Fibroblast of upper back skin (primary cell): ENCODE measurements at places on chromosomes 6 and 20.

DNA sequence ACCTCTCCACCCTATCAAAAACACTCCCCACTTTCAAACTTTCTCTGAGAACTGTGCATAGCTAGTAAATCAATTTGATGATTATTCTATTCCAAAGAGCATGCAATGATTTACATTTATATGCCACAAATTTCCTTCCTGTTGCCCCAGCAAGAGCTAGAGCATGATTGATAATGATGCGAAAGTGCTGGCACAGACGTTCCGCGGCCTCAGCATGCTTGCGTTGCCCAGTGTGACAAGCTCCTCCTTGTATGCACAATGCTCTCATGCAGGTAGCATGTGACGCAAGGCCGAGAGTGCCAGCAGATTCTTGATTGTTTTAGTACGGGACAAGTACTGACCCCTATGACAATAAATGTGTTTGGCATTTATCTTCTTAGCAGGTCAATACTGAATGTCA is 696.3 kb upstream of the SLC35B3 start:
- no peak for DNase-seq

DNA sequence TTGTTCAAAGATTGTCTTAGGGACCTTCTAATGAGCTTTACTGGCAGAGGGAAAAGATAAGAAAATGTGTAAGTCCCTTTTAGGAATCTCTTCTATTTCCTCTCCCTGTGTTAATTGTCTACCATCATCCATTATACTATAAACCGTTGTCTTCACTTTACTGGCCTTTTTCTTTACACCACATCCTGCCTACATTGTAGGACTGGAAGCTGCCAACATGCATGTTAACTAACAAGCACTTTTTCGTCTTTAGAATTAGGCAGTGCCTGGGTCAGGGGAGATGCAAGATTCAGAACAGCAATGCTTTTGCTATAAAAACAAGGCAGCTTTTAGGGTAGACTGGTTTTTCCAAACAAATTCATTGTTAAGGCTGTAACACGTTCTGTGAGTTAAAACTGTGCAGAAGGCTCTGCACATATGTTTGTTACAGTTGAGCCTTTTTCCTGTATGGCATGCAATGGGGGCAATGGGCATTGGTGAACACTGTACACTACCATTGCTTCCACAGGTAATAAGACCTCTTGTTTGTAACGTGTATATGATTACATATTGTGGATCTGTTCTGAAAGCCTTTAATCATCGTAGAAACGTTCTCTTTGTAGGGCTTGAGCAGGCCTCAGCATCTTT is 10.9 kb upstream of the PKIG start:
- peak; percentile 55 for DNase-seq

DNA sequence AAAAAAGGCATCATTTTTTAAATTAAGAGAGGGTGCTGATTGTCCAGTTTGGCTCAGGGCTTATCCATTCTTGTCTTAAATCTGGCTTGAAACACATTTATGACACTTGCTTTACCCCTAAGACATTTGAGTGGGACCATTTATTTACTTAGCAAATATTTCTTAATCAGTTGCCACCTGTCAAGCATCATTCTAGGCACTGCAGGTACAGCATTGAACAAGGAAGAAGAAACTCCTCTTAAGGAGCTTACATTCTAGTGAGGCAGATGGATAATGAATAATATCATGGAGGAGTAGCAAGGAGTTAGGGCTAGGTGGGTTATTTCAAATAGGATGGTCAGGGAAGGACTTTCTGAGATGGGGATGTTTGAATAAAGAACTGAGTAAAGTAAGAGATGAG is 189.8 kb downstream of the UTRN start:
- DNase-seq, result no peak

- no peak for DNase-seq
Observed at GRCh38 chr6:150929416-150929815, 63.9 kb downstream of the MTHFD1L start.

- DNase-seq, result peak; percentile 73
Observed at GRCh38 chr6:43723737-43724295, 36.2 kb upstream of the MRPS18A start.

DNA sequence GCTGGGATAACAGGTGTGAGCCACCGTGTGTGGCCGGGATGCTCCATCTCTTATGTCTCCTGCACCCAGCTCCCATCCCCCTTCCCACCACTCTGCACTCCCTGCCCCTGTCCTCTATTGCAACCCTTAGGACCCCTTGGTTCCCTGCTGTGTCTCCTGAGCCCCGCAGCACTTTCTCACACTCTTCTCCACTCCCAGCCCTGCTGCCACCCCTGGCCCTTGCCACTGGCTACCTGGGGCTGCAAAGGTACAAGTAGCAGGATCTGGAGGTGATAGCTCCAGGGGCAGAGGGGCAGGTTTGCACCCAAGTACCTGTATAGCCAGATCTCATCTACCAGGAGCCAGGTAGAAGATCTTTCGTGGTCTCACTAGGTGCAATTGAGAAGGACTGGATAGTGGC is 6.6 kb upstream of the CPXM1 start:
- no peak for DNase-seq

DNA sequence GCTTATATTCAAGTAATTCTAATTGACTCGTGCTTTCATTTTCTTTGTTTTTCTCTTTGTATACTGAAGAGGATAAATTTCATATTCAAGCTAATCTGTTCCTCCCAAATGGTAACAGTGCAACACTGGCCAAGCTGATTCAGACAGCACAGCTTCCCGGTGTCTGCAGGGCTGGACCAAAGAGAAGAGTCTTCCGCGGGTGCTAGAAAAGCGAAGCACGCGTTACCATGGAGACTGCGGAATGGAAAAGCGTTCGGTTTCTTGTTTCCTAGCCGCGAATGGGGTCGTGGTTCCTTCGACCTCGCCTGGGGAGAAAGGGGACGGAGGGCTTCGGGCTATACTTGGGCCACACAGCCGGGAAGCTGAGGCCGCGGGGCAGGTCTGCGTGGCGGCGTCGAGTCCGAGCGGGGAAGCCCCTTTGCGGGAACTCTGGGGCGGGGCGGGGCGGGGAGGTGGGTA is 6.2 kb upstream of the ZNF311 start:
- DNase-seq, result peak; percentile 64

- DNase-seq, result no peak
Observed at GRCh38 chr6:2441601-2442475, 196.4 kb upstream of the GMDS start.

DNA sequence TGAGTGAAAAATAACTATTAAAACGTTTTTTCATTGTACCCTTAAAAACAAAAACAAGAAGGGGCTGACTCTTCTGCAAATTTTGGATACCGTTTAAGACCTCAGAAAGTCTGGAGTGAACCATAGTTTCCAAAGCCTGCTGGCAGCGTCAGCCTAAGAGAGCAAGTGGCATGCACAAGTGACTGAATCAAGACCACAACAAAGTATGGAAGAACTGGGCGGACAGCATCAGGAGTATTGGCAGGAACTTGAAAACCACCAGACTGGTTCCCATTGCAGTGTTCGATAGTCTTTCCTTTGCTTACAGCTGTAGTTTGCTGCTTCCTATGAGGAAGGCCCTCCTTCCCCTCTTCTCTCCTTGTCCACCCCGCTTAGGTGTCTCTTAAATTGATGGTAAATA is 33.7 kb upstream of the MYLIP start:
- DNase-seq, result no peak

DNA sequence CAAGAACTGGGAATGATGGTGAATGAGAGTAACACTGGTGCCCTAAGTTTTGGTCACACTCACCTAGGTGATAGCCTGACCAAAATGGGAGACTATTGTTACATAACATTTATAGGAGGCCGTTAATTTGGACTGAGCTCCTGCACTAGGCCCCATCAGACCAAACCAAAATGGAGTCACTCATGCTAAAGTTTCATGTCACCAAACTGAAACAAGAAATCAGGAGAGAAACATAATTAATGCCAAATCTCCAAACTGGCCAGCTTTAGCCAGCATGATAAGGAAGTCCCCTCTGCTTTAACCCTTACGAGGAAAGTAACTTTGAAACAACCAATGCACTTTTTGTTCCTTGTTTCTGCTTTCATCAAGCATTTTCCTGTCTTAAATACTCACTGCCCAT is 110.9 kb upstream of the SLC22A16 start:
- no peak for DNase-seq

DNA sequence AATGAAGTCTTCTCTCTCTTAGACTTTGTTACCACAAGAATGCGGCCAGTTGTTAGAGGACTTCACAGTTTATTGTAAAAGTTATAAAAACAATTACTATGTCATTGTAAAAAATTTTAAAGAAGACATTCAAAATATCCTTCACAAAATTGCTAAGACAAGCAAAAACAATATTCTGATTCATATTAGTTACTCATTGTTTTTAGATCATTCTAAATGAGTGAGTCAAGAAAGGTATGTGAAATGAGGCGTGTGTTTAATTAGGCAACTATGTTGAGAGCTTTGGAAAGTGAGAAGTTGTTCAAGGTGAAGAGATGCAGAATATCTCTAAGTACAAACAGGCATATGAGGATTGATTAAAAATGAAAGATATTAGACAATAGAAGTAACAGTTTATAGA is 875.3 kb downstream of the EYS start:
- DNase-seq, result no peak

DNA sequence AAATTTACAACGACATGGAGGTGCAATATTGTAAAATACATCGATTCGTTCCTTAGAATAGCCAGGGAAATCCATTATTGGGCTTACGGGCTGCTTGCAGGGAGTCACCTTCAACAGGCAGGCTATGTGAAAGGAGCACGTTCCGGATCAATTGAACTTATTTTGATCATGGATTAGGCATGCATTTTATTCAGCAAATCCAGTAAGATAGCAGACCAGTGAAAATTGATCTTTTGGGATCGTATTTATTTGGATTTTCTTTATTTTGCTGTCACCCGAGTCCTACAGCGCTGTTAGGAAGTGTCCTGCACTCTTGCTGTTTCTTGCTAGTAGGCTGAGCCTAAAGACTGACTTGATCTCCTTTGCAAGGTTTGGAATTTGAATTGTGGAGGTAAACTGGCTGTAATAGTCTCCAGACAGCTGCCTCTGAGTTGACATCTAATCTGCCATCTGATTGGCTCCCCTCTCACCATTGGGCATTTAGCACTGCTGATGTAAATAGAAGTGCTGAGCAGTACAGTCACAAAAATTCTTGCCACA is 3.0 kb downstream of the ARID1B start:
- DNase-seq, result peak; percentile 94

- peak; percentile 53 for DNase-seq
Observed at GRCh38 chr6:48628316-48628715, 517.3 kb upstream of the PTCHD4 start.

GRCh38 chr6:102732898-102733297 is 1339.4 kb downstream of the GRIK2 start:
- DNase-seq, result peak; percentile 44

DNA sequence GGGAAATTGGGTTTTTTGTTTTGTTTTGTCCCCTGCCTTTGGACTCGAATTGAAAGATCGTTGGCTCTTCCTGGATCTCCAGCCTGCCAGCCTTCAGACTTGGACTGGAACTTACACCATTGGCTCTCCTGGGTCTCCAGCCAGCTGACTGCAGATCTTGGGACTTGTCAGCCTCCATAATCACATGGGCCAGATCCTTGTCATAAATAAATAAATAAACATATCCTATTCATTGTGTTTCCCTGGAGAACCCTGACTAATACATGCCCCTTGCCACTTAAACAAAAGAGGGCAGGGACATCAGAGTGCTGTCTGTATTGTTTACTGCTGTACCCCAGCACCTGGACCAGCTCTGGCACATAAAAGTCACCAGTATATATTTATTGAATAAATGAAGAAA is 101.5 kb downstream of the CAP2 start:
- DNase-seq, result no peak

DNA sequence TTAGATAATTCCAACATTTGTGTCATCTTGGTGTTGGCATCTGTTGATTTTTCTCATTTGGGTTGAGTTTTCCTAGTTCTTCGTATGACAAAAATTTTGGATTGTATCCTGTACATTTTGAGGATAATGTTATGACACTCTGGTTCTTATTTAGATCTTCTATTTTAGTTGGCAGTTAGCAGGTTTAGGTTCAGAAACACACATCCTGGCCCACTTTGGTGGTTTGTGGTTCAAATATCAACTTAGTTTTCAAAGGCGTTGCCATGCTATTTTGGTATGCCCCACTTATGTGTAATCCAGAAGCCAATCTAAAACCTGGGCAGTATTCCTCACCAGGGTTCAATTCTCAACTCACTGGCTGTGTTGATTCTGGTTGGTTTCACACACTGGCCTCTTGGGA is 68.2 kb downstream of the NOX3 start:
- no peak for DNase-seq

DNA sequence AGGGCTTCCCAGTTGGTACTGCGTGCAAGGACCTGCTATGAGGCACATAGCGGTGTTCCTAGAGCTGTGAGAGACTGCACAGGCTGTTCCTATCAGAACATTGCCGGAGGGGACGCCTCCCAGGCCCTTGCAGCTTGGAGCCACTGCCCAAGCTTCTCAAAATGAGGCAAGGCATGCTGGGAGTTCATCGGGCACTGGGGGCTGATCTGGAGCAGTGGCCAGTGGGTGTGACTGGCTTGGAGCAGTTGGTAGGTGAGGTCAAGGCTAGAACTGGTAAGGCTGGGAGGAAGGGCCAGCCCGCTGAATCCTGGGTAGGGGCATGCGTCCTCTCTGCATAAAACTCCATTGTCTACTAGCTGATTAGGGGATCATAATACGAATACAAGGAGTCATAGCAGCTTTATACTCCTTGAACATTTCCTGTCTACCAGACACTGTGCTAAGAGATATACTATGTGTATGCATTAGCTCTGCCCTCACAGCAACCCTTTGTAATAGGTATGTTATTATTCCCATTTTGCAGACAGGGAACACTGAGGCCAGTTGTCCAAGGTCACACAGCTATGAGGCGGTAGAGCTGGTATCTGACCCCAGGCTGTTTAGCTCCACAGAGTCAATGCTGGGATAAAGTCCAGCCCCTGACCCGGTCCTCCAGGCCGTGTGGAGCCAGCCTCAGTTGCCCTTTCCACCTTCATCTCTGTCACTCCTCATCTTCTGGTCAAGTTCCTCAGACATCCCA is 53.7 kb downstream of the DLGAP4 start:
- DNase-seq, result no peak

- DNase-seq, result no peak
Observed at GRCh38 chr6:144017166-144018094, 9.4 kb upstream of the PLAGL1 start.

DNA sequence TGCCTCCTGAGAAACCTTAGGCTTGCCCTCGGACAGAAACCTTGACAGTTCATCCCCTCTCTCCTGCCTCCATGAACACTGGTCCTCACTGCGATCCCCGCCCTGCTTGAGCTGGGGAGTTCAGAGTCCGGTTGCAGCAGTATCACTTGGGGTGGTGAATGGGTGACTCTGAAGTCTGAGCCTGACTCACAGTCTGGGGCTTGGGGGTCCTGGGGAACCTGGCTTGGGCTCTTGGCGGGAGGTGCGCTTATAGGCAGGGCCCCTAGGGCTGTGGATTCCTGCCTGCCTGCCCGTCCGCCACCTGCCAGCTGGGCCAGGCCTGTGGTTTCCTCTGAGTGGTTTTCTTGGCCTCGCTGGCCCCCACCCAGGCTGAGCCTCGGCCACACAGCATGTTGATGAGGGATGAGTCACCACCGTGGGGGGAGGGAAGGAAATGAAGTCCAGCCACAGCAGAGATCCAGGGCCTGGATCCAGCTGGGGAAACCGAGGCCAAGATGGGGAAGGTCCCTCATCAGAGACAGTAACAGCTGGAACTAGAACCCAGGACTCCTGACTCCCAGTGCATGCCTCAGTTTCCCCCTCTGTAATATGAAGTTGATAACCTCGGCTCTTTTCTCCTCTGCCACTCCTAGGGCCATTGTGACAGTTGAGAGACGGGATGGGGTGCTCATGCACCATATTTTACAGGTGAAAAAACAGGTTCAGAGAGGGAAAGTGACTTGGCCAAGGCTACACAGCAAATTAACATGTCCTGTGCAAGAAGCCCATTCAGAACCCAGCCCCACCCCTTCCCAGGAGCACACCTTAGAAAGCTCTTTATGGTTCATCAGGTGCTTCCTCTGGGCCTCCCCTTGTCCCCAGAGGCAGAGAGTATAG is 9.2 kb downstream of the FOXS1 start:
- DNase-seq, result peak; percentile 95
